ENCODE measurements at places on chromosomes 1 and 21. TPM values are rescaled to one million over a fixed set of nuclear protein-coding genes. Genes with fewer than 3 reads are reported as not detected.

Gene RNU1-3
- polyA plus RNA-seq: not detected

Gene ZBTB8OS
- 52.9 TPM for polyA plus RNA-seq

Gene TFAP2E
- 1.6 TPM for polyA plus RNA-seq

Gene UBE2U
- polyA plus RNA-seq: not detected

Gene PTCH2
- polyA plus RNA-seq: 1.6 TPM

Gene KCNA3
- 1.4 TPM for polyA plus RNA-seq

Measured in spleen (tissue), 13 donors.